ENCODE measurements at places on chromosomes 1 and 21. TPM values are rescaled to one million over a fixed set of nuclear protein-coding genes. Genes with fewer than 3 reads are reported as not detected.
A peak's percentile ranks its signal among the peaks of the same experiment; 100 is the strongest.

The CA14 gene
- total RNA-seq = 0.55 TPM

The CHAF1B gene
- total RNA-seq = 0.67 TPM

GRCh38 chr1:228781161-228781808, 46.0 kb downstream of the RHOU start:
- no peaks in the 10 kb centered on the region for H3K27me3 ChIP-seq
- no peak overlapping the region for H3K4me3 ChIP-seq
- no peaks in the 10 kb centered on the region for H3K36me3 ChIP-seq
- DNase-seq = no peak
- no peak overlapping the region for H3K27ac ChIP-seq

The DCST2 gene
- total RNA-seq = 1.5 TPM

The FAM72B gene
- 0.55 TPM for total RNA-seq

GRCh38 chr1:53549287-53549686, 90.1 kb downstream of the DMRTB1 start:
- no peak overlapping the region for H3K4me3 ChIP-seq
- no peak overlapping the region for H3K27ac ChIP-seq
- DNase-seq = no peak
- H3K4me1 ChIP-seq = peaks cover 8% of the 10 kb centered on the region
- H3K27me3 ChIP-seq = no peaks in the 10 kb centered on the region

- H3K27me3 ChIP-seq = no peaks in the 10 kb centered on the region
- H3K4me3 ChIP-seq = no peak overlapping the region
- peaks cover 7% of the 10 kb centered on the region for H3K4me1 ChIP-seq
- no peak for DNase-seq
- peak overlapping the region; percentile 4 for H3K27ac ChIP-seq
These were observed 80.2 kb downstream of the COLGALT2 start for GRCh38 chr1:183957216-183957830.

GRCh38 chr1:162040657-162041056, 17.0 kb upstream of the OLFML2B start:
- H3K27ac ChIP-seq = no peak overlapping the region
- H3K27me3 ChIP-seq = no peaks in the 10 kb centered on the region
- no peaks in the 10 kb centered on the region for H3K36me3 ChIP-seq
- no peaks in the 10 kb centered on the region for H3K4me1 ChIP-seq
- DNase-seq = no peak

- no peaks in the 10 kb centered on the region for H3K36me3 ChIP-seq
- H3K4me1 ChIP-seq = peaks cover 10% of the 10 kb centered on the region
- H3K4me3 ChIP-seq = no peak overlapping the region
- H3K27ac ChIP-seq = no peak overlapping the region
- no peaks in the 10 kb centered on the region for H3K27me3 ChIP-seq
These were observed 7.7 kb upstream of the LAMB3 start for GRCh38 chr1:209659909-209660308.

The GPR89B gene
- 10.0 TPM for total RNA-seq

DNA sequence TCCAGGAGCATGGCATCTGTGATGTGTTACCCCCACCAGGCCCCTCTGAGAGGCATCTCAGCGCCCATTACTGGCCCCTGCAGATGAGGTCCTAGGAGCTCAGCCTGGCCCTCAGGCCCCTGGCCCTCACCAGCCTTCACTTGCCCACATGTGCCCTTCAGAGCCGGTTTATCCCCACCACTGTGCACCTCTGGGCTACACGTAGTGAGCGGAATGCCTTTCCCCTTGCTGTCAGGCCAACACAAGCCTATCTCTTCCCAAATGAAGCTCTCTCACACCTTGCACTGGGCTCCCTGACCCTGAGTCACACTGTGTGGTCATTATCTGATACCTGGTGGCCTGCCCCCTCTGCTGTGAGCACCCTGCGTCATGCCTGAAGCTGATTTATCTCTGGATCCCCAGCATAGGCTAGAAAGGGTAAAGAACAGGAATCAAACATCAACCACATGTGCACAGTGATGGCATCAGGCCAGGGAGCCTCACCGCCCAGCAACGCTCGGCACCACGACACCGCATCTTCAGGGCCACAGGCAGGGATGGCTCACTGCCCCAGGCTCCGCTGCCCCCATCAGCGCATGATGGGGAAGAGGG, 49.1 kb downstream of the GLIS1 start:
- no peak overlapping the region for H3K27ac ChIP-seq
- H3K27me3 ChIP-seq = peaks cover 35% of the 10 kb centered on the region
- no peak for DNase-seq
- H3K4me1 ChIP-seq = no peaks in the 10 kb centered on the region

- peaks cover 31% of the 10 kb centered on the region for H3K4me1 ChIP-seq
- no peaks in the 10 kb centered on the region for H3K27me3 ChIP-seq
- no peak overlapping the region for H3K4me3 ChIP-seq
- H3K36me3 ChIP-seq = peaks cover 45% of the 10 kb centered on the region
These were observed 4.7 kb downstream of the SELENBP1 start for GRCh38 chr1:151367658-151368392.

GRCh38 chr1:227733751-227734545, 1.2 kb downstream of the JMJD4 start:
- no peaks in the 10 kb centered on the region for H3K27me3 ChIP-seq
- DNase-seq = no peak

GRCh38 chr1:205532026-205532898, 27.8 kb downstream of the CDK18 start:
- no peak overlapping the region for H3K27ac ChIP-seq
- H3K27me3 ChIP-seq = no peaks in the 10 kb centered on the region
- H3K36me3 ChIP-seq = peaks cover 16% of the 10 kb centered on the region

DNA sequence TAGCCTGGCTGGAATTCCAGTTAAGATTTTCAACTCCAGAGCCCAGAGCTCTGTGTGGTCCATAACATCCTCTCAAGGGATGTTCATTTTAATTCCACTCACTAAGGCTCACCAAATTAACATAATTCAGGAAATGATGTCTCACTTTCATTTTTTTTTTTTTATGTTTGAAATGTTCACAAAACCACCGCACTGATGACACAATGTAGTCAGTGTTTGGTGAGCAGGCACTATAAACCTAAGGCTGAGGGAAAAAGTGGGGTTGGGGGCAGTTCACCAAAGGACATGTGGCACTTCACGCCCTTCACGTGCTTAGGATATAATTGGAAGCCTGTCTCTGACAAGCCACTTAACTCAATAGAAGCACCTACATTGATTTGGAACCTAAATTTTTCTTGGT, 177.3 kb upstream of the CAMK1G start:
- no peak overlapping the region for H3K27ac ChIP-seq
- H3K36me3 ChIP-seq = no peaks in the 10 kb centered on the region
- H3K4me1 ChIP-seq = no peaks in the 10 kb centered on the region

The FLG2 gene
- not detected for total RNA-seq

- H3K27ac ChIP-seq = no peak overlapping the region
- DNase-seq = no peak
- no peaks in the 10 kb centered on the region for H3K36me3 ChIP-seq
- no peak overlapping the region for H3K4me3 ChIP-seq
These were observed 2.1 kb downstream of the CR1L start for GRCh38 chr1:207646944-207647579.

DNA sequence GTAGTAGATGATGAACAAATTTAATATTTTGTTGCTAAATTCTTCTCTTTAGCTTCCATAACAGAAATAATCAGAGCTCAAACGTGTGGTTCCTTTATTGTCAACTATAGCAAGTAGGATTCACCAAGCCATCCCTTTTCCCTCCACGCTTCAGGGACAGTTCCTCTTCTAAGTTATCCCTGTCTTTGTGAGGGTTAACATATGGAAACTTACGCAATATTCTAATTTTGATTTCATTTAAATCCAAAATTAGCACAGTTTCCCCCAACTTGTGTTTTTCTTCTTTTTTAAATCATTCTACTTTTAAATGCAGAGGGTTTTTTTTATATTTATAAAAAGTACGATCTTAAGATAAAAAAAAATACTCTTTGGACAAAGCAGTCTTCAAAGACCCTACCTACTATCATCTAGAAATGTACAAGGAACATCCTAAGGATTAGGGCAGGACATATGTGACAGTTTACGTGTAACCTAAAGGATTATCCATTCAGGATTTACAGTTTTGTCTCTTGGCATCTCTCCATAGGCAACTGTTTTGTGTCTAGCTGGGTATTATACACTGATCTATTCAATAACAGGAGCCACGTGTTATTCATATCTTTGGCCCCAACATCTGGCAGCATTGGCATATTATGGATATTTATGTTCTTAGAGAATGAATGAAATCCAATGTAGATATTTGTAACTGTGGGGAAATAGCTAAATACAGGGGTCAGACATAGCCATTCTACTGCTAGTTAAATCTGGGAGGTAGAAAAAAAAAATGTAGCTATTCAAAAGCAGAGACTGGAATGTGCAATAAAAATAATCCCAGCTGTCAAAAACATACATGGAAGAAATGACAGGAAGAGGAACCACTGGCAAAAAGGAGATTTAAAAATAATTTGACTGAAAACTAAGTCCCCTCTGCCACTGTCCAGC, 272.9 kb downstream of the NEGR1 start:
- no peaks in the 10 kb centered on the region for H3K27me3 ChIP-seq
- no peaks in the 10 kb centered on the region for H3K36me3 ChIP-seq
- H3K4me3 ChIP-seq = no peak overlapping the region
- no peak for DNase-seq

- no peak overlapping the region for H3K4me3 ChIP-seq
- H3K27ac ChIP-seq = no peak overlapping the region
- H3K4me1 ChIP-seq = peaks cover 21% of the 10 kb centered on the region
- no peak for DNase-seq
- H3K27me3 ChIP-seq = no peaks in the 10 kb centered on the region
These were observed 24.8 kb upstream of the SELENON start for GRCh38 chr1:25774921-25775771.

The ERVH48-1 gene
- total RNA-seq = not detected

DNA sequence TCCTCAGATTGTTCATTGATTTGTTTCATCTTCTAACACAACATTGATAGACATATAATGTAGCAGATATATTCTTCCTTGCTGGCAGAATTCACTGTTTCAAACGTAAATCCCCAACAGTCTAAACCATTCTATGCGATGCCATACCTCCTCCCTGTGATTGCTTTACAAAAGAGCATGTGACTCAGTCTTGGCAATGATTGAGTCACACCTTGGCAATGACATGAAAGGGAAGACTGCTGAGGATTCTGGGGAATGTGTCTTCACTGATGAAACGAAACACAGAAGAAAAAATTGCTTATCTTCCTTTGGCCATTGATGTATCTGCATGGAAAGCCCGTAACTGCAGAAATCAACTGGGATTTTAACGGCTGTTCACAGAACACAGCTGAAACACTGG, 409.6 kb upstream of the ZRANB2 start:
- H3K4me3 ChIP-seq = no peak overlapping the region
- no peaks in the 10 kb centered on the region for H3K36me3 ChIP-seq
- H3K27me3 ChIP-seq = no peaks in the 10 kb centered on the region

GRCh38 chr1:225928186-225929175, 4.4 kb upstream of the PYCR2 start:
- H3K27ac ChIP-seq = peak overlapping the region; percentile 65
- peaks cover 4% of the 10 kb centered on the region for H3K4me1 ChIP-seq
- no peak overlapping the region for H3K4me3 ChIP-seq
- no peaks in the 10 kb centered on the region for H3K36me3 ChIP-seq
- no peaks in the 10 kb centered on the region for H3K27me3 ChIP-seq
- DNase-seq = no peak

GRCh38 chr1:54919367-54920359, 32.7 kb upstream of the DHCR24 start:
- no peak overlapping the region for H3K4me3 ChIP-seq
- DNase-seq = no peak
- no peaks in the 10 kb centered on the region for H3K27me3 ChIP-seq
- no peaks in the 10 kb centered on the region for H3K4me1 ChIP-seq
- H3K27ac ChIP-seq = no peak overlapping the region

- H3K4me3 ChIP-seq = no peak overlapping the region
- DNase-seq = no peak
- H3K4me1 ChIP-seq = no peaks in the 10 kb centered on the region
These were observed 57.9 kb downstream of the TTC3 start for GRCh38 chr21:37130971-37131370.

- no peak overlapping the region for H3K4me3 ChIP-seq
- no peak for DNase-seq
- H3K27me3 ChIP-seq = no peaks in the 10 kb centered on the region
These were observed 2.5 kb downstream of the IL24 start for GRCh38 chr1:206899717-206900116.

GRCh38 chr1:180620581-180620980, 11.2 kb upstream of the XPR1 start:
- no peak for DNase-seq
- no peak overlapping the region for H3K4me3 ChIP-seq
- H3K36me3 ChIP-seq = no peaks in the 10 kb centered on the region
- H3K27ac ChIP-seq = no peak overlapping the region

The SLC30A10 gene
- not detected for total RNA-seq

GRCh38 chr1:160354388-160354985, 11.3 kb downstream of the NCSTN start:
- no peaks in the 10 kb centered on the region for H3K27me3 ChIP-seq
- no peak for DNase-seq
- no peak overlapping the region for H3K27ac ChIP-seq
- H3K4me1 ChIP-seq = no peaks in the 10 kb centered on the region

- DNase-seq = no peak
- no peaks in the 10 kb centered on the region for H3K27me3 ChIP-seq
- H3K36me3 ChIP-seq = no peaks in the 10 kb centered on the region
- no peaks in the 10 kb centered on the region for H3K4me1 ChIP-seq
These were observed 7.4 kb downstream of the DCST2 start for GRCh38 chr1:155026154-155026553.

GRCh38 chr1:243729956-243730355, 120.1 kb downstream of the AKT3 start:
- H3K4me3 ChIP-seq = no peak overlapping the region
- no peak overlapping the region for H3K27ac ChIP-seq
- H3K4me1 ChIP-seq = peaks cover 6% of the 10 kb centered on the region

DNA sequence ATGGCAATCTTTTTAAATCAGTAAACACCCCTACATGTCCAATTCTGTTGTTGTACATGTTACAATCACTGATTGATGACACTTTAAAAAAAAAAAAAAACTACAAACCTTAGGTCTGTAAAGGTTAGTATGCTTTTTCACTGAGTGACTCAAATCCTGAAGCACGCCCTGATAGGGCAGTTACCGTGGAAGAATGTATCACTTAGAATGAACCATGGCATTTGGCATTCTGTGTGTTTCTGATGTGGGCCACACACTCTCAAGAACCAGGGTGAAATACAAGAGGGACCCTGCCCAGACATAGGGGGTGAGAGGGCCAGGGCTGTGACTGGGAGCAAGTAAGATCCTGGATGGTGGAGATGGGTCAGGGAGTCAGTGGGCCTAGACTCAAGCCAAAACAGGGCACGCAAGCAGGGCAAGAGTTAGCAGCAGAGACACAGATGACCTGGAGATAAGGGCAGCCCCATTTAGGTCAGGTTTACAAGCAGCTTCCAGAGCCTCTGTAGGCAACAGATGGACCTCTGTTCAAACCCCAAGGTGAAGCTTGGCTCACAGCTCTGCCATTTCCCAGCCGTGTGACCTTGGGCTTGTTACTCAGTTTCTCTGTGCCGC, 47.6 kb upstream of the DMRTB1 start:
- peaks cover 4% of the 10 kb centered on the region for H3K27me3 ChIP-seq
- H3K27ac ChIP-seq = no peak overlapping the region
- no peaks in the 10 kb centered on the region for H3K4me1 ChIP-seq

Data from upper lobe of right lung (tissue), 1 donor.